ENCODE measurements at places on chromosomes 2 and 18. TPM values are rescaled to one million over a fixed set of nuclear protein-coding genes. Genes with fewer than 3 reads are reported as not detected.

DNA sequence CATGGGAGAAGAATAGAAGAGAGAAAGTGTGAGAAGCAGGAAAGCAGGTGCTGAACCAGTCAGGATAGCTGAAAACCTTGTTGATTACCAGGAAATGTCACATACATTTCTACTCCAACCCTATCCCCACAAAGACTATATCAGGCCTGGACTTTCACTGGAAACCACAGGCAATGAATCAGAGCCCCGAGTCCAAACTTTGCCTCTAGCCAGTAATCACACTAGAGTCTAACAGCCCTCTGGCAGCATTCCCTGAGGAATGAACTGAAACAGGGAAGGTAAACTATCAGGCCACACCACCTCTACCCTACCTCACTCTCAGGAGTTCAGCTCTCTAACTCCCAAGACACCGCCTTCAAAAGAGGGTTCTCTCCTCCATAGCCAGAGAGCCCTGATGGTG lies 18.7 kb upstream of the IHH start:
- DNase-seq, result peak; percentile 71

- DNase-seq, result no peak
Observed at GRCh38 chr2:85801871-85802270, 48.1 kb downstream of the ATOH8 start.

- DNase-seq, result no peak
Observed at GRCh38 chr2:159462201-159462785, 154.1 kb downstream of the BAZ2B start.

DNA sequence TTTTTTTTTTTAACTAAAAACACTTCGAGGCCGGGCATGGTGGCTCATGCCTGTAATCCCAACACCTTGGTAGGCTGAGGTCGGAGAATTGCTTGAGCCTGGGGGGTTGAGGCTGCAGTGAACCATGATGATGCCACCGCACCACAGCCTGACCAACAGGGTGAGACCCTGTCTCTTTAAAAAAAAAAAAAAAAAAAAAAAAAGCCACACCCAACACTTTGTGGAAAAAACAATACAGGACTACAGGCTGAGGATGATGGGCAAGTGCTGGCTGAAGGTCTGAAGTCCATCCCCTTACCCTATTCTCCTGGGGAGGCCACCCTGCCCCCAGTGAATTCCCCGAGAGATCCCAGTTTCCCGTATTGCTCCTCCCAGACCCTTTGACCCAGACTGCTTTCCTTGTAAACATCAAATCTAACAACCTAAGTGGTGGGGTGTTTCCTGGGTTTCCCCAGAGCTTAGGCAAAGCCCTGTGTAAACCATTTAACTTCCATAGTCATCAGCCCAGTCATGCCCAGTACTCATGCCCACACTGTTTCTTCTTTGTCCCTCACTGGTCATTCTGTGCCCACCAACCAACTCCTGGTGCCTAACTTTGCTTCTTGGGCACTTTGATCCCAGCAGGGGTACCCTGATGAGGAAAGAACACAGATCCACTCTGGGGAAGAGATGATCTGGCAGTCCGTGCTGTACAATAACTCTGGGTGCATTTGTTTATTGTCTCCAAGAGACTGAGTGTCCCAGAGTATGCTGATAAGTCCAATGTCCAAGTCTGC lies 5.8 kb upstream of the TMEM37 start:
- peak; percentile 75 for DNase-seq

DNA sequence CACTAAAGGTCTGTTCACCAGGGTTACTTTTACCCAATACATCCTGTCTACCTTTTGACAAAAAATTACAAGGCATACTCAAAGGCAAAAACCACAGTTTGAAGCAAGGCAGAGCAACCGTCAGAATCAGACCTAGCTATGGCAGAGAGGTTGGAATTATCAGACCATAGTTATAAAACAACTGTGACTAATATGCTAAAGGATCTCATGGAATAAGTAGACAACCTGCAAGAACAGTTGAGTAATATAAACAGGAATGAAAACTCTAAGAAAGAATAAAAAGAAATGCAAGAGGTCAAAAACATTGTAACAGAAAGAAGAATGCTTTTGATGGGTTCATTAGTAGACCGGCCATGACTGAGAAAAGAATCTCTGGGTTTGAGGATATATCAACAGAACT lies 318.8 kb upstream of the KCNH7 start:
- no peak for DNase-seq

DNA sequence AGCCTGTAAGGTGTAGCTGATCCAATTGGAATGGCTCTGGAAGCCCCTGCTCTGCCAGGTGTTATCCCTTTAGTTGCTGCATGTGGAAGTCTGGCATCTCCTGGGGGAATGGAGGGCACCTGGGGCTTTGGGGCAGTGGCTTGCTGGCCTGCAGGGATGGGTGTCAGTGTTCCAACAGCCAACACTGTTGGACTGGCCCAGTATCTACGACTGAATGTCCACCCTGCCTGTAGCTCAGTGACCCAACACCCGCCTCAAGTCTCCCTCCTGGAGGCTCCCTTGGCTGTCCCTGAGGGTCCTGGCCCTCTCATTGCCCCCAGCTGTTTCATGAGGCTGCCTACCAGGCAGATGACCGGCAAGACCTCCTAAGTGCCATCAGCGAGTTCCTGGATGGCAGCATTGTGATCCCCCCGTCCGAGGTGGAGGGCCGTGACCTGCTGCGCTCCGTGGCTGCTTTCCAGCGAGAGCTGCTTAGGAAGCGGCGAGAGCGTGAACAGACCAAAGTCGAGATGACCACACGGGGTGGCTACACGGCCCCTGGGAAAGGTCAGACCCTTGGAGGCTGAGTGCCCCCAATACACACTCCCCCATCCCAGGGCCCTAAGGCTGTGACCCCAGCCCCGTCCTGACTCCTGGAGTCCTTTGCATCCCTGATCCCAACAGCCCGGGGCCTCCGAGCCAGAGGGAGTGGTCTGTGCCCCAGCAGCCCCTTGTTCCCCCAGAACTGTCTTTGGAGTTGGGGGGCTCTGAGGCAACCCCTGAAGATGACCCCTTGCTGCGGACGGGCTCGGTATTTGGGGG lies 7.7 kb downstream of the SLC4A3 start:
- DNase-seq, result no peak

Gene MALL
- total RNA-seq, result 8.6 TPM

DNA sequence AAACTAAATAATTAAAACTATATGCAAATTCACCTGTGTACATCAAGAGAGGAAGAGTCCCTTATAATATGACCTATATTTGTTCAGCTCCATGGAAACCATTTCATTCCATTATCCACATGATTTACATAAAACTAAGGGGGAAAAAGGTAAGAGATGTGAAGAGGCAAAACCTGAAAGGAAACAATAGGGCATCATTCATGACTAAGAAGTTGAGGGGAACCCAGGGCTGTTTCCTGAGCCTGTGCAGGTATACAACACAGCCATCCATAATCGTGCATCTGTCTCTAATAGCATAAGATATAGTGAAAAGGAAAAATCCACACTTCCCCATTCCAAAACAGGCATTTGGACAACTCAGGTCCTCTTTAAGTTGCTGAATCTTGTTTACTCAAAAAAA lies 151.3 kb downstream of the NR4A2 start:
- DNase-seq, result no peak

Gene TMEM200C
- not detected for total RNA-seq

GRCh38 chr2:3251946-3252345 lies 125.7 kb downstream of the EIPR1 start:
- DNase-seq, result no peak

Gene CFAP210
- not detected for total RNA-seq

Gene TNS1
- 198 TPM for total RNA-seq

GRCh38 chr2:77518311-77518710 lies 3.9 kb downstream of the LRRTM4 start:
- no peak for DNase-seq

Gene CD302
- 60.6 TPM for total RNA-seq

Gene SPHKAP
- total RNA-seq, result not detected

Gene DLX1
- total RNA-seq, result not detected

DNA sequence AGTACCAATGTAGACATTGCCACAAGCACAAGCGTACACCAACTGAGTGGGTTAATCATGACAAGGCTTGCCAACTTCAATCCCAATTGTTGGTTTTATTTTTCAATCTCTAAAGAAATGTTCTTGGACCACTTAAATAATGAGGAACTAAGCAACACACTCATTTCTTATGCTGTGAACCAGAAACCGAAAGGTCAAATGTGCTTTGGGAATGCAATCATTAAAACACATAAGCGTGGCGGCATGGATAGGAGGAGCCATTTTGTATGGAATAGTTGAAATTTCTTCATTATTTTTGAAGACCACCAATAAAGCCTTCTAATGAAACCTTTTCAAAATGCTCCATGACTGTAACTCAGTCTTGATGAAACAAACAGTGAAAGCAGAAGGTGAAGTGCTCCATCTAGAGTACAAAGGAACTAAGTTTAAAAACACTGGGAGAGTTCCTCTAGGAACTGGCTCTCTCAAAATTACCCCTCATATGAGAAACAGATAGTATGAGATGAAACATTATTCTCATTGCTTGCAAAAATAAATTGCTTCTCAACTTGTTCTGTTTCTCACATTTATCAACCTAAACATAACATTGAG lies 113.2 kb upstream of the CHST9 start:
- DNase-seq, result peak; percentile 52

DNA sequence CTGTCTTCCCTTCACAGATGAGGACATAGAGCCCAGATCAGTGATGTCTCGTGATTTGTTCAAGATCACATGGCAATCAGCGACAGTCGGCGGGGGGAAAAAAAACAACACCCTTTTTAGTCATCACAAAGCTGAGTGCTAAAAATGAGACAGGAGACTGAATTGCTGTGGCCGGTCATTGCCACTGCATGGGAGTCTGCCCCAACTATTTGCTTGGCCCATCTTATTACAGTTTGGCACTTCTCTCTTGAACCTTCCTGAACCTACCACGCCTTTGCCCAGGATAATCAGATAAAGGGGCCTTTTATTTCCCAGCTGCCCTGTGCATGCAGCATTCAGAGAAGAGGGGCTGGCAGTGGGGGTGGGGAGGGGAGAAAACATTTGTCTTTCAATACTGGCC lies 42.7 kb downstream of the SETBP1 start:
- DNase-seq, result no peak

DNA sequence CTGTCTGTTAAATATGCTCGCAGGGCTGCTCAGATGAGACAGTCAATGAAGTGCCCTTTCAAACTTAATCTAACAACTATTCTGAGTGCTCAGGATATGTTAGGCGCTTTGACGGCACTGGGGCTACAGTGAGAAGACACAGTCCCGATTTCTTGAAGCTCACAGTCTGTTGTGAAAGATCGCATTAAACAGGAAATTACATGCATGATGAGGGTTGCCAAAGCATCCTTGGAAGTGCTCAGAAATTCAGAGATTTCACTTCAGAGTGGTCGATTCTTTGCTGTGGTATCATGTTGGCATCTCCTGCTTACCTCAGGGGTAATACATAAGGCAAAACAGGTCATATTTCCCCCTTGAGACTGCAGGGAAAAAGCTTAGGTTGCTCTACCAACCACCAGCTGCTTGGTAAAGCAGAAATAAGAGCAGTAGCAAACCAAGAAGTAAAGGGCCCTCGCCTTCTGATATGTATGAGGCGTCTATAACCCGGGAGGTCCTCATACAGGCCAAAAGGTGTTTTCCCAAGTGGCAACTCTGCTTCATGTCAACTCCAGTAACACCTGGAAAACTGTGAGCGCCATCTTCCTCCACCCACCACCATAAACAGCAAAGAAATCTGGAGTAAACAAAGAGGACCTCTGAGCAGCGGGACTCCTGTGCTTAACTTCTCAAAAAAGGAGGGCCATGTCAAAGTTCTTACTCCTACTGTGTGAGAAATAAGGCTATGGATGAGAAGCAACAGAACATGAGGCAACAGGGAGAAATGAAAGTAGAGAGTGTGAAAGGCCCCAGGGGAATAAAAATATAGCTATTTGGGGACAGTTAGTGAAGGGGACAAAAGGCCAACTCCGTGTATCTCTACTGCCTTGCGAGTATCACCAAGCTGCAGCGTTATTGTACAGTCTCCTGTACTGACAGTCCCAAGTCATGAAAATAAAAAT lies 79.3 kb downstream of the CLHC1 start:
- DNase-seq, result no peak

DNA sequence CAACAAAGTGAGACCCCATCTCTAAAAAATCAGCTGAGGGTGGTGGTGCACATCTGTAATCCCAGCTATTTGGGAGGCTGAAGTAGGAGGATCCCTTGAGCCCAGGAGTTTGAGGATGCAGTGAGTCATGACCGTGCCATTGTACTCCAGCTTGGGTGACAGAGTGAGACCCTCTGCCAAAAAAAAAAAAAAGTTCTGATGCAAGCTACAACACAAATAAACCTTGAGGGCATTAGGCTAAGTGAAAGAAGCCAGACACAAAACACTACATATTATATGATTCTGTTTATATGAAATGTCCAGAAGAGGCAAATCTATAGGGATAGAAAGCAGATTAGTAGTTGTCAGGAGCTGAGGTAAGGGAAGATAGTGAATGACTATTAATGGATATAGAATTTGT lies 13.0 kb downstream of the YWHAQ start:
- DNase-seq, result no peak

Gene PTGR3
- 10.4 TPM for total RNA-seq

Gene UGT1A10
- 0.45 TPM for total RNA-seq

DNA sequence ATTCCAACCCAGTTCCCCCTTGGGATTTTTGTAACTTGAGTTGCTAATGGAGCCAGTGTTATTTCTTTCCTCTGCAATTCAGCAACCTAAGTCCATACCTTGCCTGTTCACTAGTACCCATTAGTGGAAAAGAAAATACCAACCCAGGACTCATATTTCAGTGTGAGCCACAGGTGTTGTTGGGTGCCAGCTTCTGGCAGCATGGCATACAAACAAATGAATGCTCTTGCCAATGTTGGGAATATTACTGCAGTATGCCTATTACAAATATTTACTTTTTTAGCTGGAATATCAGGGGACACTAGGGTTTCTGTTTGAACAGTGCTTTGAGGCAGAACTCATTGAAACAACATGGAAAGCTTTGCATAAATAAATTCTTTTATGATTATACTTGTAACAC lies 130.2 kb downstream of the NCKAP5 start:
- DNase-seq, result no peak

Gene TMEM169
- 0.55 TPM for total RNA-seq

Gene TUBA3D
- not detected for total RNA-seq

Gene AQP4
- total RNA-seq, result 115 TPM
